ENCODE measurements at places on chromosomes 16 and 17.

DNA sequence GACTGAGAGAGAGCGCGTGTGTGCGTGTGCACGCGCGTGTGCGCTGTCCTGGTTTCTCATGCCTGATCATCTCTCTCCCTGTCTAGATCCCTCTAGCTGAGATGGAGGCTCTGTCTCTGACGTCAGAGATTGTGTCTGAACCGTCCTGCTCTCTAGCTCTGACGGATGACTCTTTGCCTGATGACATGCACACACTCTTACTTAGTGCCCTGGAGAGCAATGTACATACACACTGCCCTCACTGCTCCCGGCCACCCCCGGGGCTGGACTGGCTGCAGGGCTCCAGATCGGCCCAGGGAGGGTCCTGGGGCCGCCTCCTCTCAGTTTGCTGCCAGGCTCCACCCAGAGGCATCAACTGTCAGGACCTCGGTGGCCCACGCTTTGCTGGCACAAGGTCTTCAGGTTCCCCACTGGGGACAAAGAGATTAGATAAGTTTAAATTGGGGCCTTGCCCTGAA, 13.1 kb upstream of the ABCC3 start:
- no peak for DNase-seq

DNA sequence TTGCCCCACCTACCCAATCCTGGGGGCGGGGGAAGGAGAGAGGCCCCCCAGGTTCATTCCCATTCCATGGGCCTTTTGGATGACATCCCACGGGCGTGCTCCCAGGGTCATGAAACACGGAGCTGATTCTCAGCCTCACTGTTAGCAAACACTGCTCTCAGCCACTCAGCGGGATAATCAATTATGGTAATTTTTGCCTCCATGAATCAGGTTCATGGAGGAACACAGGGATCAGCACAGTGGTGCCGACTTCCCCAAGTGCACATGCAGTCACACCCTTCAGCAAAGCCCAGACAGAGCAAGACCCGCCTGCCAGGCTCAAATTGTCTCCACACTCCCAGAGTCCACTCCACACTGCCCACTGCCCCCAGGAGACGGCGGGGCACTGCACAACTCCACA, 164.6 kb downstream of the ENGASE start:
- DNase-seq = no peak

DNA sequence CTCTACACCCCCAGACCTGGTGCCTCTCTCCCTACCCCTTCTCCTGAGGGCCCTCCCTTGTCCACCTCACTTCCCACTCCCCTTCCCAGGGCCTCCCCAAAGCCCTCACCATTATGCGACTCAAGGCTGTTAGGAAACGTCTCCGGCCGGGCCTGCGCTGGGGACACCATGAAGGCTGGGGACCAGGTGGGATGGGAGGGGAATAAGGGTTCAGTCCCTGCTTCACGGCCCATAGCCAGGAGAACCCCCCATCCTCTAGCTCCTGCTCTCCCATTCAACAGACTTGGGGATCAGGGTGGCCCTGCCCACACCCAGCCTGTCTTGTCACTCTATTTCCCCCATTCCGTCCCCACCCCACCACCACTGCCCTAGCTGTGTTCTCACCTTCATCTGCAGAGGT, 2.1 kb downstream of the NEURL4 start:
- DNase-seq = no peak

DNA sequence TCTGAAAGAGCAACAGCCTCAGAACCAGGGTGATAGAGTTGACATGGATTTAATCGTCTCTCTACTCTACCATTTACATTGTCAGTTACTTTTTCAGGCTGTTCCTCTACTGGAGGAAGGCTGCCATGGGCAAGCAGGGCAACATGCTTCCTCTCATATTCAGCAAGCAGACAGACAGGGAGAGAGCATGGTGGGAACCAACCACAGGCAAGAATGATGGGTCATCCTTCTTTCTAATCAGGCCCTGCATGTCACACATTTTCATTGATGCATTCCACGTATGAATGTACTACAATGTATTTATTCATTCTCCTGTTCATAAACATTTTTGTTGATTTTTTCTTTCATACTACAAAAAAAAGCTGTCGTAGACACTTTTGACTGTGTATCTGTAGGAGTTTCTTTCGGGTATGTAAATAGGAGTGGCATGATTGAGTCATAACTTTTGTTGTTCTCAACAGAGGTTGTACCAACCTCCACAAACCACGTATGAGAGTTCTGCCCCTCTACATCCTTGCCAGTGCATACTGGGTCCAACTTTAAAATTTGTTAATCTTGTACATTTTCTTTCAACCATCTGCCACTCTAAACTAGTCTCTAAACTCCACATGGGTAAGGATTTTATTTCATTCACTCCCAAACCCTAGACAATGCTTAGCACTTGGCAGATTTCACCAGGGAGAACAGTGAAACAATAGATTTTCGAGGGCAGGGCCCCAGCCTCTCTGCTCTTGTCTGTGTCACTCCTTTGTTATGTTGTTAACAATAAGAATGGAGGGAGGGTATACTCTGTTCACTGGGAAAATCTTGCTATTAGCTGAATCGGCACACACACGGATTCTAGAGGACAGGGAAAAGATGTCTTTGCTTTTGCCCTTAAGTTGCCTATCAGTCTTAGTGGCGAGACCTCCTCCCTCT, 58.7 kb downstream of the CMC2 start:
- no peak for DNase-seq

DNA sequence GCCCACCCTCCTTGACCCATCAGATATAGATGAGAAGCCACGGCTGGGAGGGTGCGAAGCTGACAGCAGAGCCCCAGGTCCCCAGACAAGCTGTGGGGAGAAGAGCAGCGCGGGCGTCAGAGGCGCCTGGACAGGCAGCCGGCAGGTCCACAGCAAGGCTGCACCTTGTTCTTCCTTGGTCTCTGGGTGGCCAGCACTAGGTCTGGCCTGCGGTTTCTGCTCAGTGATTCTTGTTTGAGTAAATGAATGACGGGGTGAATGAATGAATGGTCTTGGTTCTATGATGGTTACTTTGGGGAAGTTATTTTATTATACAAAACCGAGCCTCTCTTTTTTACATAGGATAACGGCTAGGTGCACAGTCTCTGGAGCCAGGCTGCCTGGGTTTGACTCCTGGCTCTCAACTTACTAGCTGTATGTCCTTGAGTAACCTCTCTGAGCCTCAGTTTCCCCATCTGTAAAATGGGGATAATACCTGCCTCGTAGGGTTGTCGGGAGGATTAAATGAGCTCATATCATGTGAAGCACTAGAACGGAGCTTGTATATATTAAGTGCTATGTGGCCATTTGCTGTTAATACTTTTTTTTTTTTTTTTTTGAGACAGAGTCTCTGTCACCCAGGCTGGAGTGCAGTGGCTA, 86.1 kb downstream of the RAB11FIP4 start:
- no peak for DNase-seq

DNA sequence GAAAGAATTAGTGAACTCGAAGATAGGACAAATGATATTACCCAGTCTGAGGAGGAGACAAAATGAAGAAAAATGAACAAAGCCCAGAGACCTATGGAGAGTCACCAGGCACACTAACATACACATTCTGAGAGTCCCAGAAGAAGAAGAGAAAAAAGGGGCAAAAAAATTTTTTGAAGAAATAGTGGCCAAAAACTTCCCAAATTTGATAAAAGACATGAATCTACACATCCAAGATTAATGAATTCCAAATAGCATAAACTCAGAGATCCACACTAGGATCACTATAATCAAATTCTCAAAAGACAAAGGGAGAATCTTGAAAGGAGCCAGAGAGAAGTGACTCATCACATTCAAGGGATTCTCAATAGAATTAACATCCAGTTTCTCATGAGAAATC, 3.4 kb upstream of the OR4D1 start:
- no peak for DNase-seq
